ENCODE measurements at places on chromosomes 1 and 21. TPM values are rescaled to one million over a fixed set of nuclear protein-coding genes. Genes with fewer than 3 reads are reported as not detected.

Gene IL6R
- total RNA-seq, result 3.7 TPM

Gene ADCY10
- 0.22 TPM for total RNA-seq

Gene GGPS1
- 23.2 TPM for total RNA-seq

Gene AK2
- 143 TPM for total RNA-seq

Gene WNT9A
- 0.66 TPM for total RNA-seq

Gene FCRL2
- total RNA-seq, result not detected

All from placental pericyte (primary cell).